Stimulated activated CD8-positive, alpha-beta memory T cell treated with anti-CD3 and anti-CD28 coated beads, Interleukin-12 subunit alpha, Interleukin-12 subunit beta, amount 100 ng/mL, for 4 hours (primary cell): ENCODE measurements at places on chromosomes 16 and 17.

DNA sequence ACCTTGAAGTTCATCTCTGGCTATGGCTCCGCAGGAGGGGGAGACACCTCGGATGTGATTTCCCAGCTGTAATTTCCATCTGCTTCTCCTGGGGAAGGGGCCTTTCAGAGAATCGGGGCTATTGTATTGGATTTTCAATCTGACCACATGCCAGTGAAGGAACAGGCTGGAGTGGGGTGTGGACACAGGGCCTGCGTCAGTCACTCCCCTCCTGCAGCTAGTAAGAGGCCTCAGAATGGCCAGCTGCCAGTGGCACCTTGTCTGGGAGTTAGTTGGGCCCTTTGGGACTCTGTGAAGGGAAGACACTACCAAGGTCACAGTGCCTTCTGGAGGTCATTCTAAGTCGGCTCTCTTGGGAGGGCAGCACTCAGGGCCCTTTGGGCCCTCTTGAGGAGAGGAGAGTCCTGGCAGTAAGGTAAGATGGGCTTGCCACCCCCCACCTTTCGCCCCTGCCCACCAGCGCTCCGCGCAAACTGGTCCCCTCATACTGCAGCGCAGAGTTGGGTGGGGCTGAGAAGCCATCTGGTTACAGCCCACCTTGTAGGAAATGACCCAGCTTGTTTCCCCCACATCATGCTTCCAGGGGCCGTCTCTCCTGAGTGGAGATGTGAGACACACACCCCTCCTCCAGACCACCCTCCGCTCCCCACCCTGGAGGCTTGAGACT is 5.4 kb downstream of the NXPH3 start:
- no peak for DNase-seq

GRCh38 chr17:17062356-17062755 is 20.1 kb downstream of the MPRIP start:
- no peak for DNase-seq

DNA sequence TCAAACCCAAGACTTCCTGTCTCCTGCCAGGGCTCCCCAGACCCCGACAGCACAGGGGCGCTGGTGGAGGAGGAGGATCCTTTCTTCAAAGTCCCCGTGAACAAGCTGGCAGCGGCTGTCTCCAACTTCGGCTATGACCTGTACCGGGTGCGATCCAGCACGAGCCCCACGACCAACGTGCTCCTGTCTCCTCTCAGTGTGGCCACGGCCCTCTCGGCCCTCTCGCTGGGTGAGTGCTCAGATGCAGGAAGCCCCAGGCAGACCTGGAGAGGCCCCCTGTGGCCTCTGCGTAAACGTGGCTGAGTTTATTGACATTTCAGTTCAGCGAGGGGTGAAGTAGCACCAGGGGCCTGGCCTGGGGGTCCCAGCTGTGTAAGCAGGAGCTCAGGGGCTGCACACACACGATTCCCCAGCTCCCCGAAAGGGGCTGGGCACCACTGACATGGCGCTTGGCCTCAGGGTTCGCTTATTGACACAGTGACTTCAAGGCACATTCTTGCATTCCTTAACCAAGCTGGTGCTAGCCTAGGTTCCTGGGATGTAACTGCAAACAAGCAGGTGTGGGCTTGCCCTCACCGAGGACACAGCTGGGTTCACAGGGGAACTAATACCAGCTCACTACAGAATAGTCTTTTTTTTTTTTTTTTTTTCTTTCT is 8.1 kb downstream of the SERPINF1 start:
- no peak for DNase-seq

GRCh38 chr16:68629351-68629910 is 15.7 kb upstream of the CDH3 start:
- no peak for DNase-seq

- DNase-seq, result peak; percentile 8
These were observed 13.6 kb downstream of the ZC3H7A start for GRCh38 chr16:11783319-11784037.

- DNase-seq, result no peak
These were observed 1.8 kb downstream of the SALL1 start for GRCh38 chr16:51149251-51149661.

DNA sequence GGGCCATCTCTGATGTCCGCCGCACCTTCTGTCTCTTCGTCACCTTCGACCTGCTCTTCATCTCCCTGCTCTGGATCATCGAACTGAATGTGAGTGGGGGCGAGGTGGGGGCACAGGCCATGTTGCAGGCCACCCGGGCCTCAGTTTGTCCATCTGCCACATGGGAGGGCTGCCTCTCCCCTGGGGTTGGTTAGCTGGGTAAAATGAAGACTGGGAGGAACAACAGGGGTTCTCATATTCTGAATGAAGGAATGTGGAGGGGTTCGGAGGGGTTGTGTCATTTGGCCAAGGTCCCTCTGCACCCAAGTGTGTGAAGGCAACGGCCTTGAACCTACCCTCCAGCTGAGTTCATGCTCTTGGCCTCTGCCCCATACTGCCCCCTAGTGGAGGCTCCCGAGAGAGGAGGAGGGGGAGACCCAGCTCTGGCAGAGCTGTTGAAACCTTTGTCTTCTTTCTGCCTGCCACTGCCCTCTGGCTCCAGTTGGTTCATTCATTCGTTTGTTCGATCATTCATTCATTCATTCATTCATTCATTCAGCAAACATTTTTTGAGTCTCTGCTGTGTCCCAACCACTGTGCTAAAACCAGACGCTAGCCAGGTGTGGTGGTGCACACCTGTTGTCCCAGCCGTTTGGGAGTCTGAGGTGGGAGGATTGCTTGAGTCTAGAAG is 11.4 kb upstream of the TCAP start:
- peak; percentile 54 for DNase-seq

DNA sequence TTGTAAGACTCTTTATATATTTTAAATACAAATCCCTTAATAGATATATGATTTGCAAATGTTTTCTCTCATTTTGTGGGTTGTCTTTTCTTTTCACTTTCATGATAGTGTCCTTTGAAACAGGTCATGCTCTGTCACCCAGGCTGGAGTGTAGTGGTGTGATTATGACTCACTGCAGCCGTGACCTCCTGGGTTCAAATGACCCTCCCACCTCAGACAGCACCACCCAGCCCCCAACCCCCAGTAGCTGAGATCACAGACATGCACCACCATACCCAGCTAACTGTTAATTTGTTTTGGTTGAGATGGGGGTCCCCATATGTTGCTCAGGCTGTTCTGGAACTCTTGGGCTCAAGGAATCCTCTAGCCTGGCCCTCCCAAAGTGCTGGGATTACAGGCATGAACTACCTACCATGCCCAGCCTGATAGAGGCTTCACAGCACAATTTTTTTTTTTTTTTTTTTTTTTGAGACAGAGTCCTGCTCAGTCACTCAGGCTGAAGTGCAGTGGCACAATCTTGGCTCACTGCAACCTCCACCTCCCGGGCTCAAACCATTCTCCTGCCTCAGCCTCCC is 18.5 kb upstream of the TMIGD1 start:
- DNase-seq, result no peak

GRCh38 chr16:85136702-85137322 is 24.5 kb upstream of the CIBAR2 start:
- no peak for DNase-seq

DNA sequence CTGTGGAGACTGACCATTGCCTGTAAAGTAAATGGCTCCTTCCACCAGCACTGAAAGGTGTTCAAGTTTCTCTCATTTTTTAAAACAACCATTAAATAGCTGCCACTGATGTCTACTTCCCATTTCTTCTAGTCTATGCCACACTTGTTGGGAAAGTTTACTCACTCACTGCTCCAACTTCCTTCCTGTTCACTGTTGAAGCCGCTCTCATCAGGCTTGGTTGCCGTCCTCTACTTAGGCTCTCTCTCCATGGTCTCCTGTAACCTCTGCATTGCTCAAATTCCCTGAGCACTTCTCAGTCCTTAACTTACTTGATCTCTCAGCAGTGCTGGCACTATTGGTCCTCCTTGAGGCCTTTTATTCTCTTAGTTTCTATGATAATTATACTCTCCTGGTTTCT is 32.4 kb downstream of the SNX11 start:
- no peak for DNase-seq

- DNase-seq, result peak; percentile 59
These were observed 1.7 kb downstream of the MT2A start for GRCh38 chr16:56610017-56610608.

DNA sequence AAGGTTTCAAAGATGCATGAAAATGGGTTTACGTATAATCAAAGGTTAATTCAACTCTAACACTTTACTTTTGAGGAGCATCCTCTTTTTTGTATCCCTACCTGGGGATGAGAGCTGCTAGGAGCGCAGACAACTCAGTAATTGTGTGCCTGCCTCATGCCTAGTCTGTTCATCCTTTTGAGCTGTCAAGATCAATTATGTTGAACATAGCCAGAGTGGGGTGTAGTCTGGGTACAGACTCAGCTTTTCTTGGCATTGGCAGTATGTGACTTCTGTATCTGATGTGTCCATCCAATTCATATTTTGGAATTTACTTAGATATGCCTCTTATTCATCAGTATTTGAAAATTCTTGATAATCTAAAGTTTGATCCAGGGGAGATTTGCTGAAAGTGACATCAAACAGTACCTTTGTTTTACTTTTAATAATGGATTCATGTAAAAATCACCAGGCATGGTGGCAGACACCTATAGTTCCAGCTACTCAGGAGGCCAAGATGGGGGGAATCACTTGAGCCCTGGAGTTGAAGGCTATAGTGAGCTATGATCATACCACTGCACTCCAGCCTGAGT is 24.1 kb downstream of the PRKCA start:
- no peak for DNase-seq

GRCh38 chr17:68835071-68835470 is 120.1 kb downstream of the ABCA8 start:
- no peak for DNase-seq

DNA sequence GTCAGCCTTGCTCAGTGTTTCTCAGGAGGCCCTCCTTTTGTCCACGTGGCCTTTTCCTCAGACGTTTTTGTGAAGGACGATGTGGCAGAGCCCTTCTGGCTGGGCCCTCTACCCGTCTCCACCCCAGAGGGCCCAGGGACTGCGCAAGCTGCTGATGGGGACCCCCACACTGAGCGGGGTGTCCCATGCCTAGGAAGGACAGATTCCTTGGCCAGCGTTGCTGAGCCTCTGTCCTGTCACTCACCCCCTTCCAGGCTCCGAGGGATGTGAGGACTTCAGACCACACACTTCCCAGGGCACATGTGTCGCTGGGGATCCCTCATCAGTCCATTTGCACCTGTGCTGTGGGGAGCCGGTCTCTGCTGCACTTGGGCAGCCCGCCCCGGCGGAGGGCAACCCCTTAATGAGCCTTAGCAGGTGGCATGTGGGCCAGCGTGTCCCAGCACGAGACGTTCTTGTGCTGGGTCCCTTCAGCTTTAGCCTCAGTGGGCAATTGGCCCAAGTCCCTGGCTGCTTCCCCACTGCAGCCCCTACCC is 48.3 kb downstream of the NT5M start:
- no peak for DNase-seq

DNA sequence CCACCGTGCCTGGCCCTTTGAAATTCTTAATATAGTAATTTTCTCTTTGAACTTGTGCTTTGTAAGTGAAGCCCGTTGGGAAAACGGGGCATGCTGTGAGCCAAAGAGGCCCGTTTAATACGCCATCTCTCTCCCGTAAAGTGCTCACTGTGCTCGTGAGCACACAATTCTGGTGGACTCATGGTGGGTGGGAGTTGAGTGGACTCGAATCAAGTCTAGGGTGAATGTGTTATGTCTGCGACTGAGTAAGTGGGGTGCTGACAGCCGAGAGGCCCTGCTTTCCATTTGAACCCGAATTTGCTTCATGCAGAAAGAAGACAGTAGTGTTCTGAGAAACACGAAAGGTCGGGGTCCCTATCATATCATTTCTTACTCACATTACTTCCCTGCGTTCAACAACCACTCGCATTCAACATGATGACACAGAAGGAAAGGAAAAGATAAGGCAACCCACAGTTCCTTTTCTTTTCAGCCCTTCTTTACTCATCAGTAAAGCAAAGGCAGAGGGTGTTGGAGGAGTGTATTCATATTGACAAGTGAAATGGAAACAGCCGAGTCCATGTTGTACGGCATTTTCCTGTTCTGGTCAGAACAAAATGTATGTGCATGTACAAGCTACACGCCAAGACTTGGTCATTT is 4.8 kb upstream of the ATP2A3 start:
- no peak for DNase-seq

GRCh38 chr17:73369111-73369521 is 57.3 kb upstream of the CDC42EP4 start:
- no peak for DNase-seq

- DNase-seq, result no peak
These were observed 147.1 kb downstream of the WWOX start for GRCh38 chr16:78246559-78246958.

DNA sequence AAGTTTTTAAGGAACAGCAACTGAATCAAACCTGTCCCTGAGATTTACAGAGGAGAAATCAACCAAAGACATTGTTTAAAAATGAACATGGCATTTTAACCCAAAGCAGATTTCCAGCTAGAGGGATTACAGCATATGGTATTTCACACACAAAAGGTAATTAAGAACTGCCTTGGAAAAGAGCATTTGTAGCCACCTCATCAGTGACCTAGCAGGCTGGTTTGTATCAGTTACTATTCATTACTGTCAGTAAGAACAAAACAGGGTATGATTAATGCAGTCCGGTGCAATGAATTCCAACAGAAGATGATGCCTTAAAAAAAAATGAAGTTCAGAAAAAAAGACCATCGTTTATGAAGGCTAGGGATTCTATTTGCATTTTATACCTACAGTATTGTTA is 219.9 kb downstream of the CHD9NB start:
- no peak for DNase-seq

GRCh38 chr16:47377154-47377553 is 83.7 kb downstream of the ITFG1 start:
- no peak for DNase-seq

DNA sequence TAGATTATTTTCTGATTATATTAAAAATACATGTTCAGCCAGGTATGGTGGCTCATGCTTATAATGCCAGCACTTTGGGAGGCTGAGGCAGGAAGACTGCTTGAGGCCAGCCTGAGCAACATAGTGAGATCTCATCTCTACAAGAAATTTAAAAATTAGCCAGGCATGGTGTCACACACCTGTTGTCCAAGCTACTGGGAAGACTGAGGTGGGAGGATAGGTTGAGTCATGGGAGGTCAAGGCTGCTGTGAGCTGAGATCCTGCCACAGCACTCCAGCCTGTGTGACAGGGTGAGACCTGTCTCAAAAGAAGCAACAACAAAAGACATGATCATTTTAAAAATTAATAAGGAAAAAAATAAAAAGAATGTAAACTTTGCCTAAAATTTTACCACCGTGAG is 40.7 kb downstream of the PRAC1 start:
- DNase-seq, result no peak

- DNase-seq, result no peak
These were observed 29.5 kb downstream of the FA2H start for GRCh38 chr16:74745109-74745615.

DNA sequence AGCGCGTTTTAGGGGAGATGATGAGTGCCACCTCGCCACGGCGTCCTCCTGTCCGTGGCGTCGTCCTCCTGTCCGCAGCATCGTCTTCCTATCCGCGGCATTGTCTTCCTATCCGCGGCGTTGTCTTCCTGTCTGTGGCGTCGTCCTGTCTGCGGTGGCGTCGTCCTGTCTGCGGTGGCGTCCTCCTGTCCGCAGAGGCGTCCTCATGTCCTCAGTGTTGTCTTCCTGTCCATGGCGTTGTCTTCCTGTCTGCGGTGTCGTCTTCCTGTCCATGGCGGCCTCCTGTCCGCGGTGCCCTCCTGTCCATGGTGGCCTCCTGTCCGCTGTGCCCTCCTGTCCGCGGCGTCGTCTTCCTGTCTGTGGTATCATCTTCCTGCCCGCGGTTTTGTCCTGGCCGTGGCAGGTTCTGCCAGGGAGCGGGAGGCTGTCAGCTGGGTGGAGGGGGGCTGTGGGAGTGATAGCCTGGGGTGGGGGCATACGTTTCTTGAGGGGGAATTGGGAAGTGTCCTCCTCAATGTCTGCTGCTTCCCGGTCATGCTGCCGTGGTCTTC is 30.9 kb downstream of the TBCD start:
- no peak for DNase-seq
